RWPE1 (cell line): ENCODE measurements at places on chromosomes 5 and 9.

DNA sequence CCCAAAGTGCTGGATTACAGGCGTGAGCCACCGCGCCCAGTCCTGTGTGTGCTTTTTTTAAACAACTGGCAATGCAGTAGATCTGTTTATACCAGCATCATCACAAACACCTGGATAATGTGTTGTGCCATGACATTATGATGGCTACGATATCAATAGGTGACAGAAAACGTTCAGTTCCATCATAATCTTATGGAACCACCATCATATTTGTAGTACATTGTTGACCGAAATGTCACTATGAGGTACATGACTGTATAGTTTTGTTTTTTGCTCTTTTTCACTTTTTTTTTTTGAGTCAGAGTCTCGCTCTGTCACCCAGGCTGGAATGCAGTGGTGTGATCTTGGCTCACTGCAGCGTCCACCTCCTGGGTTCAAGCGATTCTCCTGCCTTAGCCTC, 24.4 kb downstream of the ANKRD55 start:
- no peak for DNase-seq

DNA sequence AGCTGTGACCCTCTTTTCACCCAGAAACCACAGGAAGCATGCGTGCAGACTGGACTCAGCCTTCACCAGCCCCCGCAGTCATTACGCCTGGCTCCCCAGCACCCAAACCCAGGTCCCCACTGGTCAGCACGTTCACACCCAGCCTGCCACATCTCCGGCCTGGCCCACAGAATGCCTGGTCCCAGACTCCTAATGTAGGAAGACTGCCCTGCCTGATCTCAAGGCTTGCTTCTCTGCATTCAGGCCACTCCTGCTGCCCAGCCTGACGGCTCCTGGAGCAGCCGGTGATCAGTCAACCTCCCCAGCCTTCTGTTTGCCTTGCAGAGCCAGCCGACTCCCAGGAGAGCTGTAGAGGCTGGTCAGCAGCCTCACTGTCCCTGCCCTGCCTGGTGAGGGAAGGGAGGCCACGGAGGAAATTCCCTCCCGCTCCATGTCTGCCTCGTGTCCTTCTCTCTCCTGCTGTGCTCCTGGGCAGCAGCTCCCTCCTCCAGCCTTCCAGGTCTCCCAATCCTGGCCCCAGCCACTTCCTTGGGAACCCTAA, 25.4 kb downstream of the ADAMTS2 start:
- DNase-seq, result no peak

GRCh38 chr5:57595523-57595991, 112.9 kb upstream of the ACTBL2 start:
- no peak for DNase-seq

DNA sequence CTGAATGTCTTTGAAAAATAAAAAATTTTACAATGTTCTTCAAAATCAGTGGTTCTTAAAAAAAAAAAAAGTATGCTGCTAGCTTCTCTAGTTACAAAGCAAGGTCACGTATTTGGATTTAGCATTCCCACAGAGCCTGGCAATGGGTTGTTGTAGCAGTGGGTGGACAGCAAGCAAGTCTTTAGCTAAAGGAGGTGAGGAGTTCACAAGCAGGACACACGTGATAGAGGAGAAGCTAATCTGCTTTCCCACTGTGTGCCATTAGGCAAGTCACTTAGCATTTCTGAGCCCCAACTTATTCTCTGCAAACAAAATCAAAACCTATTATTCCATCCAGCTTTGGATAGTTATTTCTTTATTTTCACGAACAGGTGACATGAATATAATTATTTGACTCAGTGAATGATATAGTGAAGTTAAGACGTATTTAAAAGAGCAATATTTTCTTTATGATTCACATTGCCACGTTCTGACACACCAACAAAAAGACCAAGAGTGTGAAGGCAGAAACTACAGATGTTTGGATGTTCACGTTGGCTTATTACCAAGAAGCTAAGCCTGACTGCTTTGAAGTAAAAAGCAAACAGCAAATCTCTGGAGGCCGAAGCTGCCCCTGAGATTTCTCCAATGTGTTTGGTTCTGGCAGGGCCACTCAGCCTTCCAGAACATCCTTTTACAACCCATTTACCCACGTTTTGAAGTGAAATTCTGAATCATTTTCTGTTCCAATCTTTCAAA, 612.1 kb upstream of the CDH6 start:
- no peak for DNase-seq

DNA sequence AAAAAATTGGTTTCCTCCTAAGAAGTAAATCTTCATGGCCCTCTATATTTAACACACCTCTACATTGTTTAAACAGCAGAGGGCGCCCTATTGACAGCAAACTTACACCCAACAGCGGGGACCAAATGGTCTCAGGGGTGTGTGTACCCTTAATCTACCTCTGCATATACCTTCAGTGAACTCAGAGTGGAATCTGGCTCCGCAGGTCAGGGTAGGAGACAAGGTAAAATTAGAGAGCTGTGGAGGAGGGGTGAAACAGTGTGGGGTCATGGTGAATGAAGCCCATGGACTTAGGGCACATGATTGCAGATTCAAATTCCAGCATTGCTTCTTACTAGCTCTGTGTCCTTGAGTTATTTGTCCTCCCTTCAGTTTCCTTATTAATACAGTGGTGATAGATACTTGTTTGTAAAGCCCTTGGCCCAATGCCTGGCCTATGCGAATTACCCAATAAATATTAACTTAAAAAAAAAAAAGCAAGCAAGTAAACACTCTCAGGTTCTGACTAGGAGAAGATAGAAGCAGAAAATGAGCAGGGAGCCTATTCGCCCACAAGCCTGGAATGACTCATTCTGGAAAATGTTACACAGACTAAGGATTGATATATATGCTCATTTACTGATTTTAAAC, 122.9 kb downstream of the CAVIN4 start:
- DNase-seq, result no peak

GRCh38 chr5:150258130-150258529, 31.4 kb downstream of the CAMK2A start:
- no peak for DNase-seq

- peak; percentile 24 for DNase-seq
These were observed 58.7 kb upstream of the TNFSF8 start for GRCh38 chr9:114988962-114989599.
